ENCODE measurements at places on chromosomes 5 and 9.

GRCh38 chr9:77893706-77894105, 137.9 kb downstream of the GNAQ start:
- no peak for DNase-seq

DNA sequence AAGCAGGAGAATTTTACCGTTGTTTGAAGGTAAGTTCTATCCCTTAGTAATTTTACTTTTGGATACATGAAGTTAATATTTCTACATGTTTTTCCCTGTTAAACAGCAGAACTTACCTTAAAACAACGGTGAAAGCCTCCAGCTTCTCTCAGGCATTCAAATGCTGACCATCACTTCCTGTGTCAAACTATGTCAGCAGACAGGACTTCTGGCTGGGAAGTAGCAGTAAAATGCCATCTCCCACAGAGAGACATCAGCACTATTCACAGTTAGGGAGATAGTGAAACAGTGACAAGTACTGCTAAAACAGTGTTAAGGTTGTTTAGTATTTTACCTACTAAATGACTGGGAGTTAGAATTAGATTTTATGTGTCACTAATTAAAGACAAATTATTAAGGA, 34.2 kb upstream of the GOLGA1 start:
- no peak for DNase-seq

GRCh38 chr9:4389003-4389402, 89.1 kb upstream of the GLIS3 start:
- DNase-seq, result no peak

GRCh38 chr9:37082214-37082765, 38.1 kb upstream of the ZCCHC7 start:
- DNase-seq, result no peak

DNA sequence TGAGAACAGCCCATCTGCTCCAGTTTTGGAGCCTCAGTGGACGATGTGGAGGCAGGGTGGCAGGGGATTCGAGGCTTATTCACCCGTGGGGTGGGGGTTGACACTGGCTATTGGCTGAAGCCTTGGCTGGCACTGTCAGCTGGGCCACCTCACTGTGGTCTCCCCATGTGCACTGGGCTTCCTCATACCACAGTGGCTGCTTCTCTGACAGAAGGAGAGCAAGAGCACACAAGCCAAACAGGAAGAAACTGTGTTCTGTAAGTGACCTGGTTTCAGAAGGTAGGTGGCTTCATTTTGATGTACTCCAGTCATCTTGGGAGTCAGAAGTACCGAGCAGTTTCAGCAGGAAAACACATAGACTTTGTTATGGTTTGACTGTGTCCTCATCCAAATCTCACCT, 24.7 kb upstream of the CTNND2 start:
- DNase-seq, result no peak

DNA sequence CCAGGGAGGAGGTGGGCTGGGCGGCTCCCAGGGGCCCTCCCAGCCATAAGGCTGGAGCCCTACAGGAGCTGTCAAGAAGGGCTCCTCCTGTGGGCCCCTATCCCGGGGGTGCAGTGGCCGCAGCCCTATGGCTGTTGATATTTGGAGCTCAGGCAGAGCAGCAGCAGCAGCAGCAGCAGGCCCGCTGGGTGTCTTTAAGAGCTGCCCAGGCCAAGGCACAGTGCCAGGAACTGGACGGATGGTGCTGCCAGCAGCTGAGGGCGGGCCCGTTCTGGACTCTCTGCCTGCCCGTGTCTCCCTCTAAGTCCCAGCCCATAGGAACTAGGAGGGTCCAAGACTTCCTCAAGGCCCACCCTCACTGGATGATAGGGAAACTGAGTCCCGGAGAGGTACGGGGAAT, 3.6 kb downstream of the AK1 start:
- no peak for DNase-seq

DNA sequence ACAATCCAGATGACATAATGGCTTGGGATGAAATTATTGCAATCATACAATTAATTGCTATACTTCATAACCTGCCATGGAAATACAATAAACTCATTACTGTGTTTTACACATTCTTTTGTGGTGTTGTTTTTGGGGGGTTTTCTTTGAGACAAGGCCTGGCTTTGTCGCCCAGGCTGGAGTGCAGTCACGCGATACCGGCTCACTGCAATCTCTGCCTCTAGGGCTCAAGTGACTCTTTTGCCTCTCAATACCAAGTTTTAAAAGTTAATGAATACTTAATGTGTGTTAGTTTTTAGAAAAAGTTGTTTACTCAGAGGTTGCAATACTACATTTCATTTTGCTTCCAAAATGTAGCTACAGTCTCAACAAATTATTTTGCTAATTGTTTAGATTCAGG, 598.4 kb downstream of the CHSY3 start:
- DNase-seq, result no peak

DNA sequence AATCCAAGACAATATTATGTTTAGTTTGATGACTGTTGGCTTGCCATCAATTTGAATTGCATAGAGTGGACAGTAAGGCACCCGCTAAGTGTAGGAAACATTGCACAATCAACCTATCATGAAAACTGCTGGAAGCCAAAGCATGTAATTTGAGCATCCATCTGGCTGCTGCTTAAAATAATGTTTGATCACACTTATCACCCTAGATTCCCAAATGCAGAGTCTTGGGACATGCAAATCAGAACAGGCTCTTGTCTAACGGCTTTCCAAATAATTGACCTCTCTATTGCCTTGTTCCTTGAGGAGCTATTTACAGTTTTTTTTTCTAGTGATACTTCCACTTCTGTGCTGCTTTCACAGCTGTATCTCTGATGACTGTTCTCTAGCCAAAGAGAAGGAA, 342.1 kb downstream of the PRR16 start:
- no peak for DNase-seq

- DNase-seq, result no peak
Measured at GRCh38 chr5:76941442-76941841, 11.4 kb upstream of the CRHBP start.

- DNase-seq, result no peak
Measured at GRCh38 chr9:76374783-76375559, 19.3 kb downstream of the RFK start.

DNA sequence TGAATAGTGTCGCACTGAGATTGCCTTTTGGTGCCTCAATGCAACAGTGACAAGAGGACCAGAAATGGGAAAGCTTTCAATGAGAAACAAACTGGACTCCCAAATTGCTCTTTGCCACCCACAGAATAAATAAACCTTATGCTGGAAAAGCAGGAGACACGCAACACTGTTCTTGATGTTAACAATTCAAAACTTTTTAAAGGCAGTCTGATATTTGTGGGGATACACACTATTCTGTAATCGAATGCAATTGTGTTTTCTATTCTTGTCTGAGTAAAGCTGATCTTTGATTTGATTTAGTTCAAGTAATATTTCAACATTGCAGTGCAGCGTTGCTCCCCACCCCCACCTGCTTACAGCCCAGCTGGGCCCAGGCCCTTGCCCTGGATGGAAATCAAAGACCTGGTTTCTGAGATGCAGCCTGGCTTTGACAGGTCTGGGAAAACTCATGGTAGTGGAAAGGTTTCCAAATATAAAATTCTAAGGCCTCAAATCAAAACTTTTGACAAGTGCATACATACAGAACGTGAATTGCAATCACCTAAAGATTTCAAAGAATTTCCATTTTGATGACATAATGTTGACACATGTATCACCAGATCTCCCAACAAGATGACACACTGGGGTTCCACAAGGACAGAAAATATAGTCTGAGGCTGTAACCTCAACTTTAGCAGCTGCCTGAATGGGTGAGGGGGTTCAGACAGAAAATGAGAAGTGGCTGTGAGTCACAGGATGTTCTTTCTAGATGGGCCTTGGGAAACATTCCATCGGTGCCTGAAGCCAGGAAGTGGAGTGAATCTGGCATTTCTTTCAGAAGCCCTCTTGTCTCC, 55.1 kb downstream of the ABCA1 start:
- no peak for DNase-seq

- DNase-seq, result no peak
Measured at GRCh38 chr9:131610231-131610761, 65.0 kb downstream of the PRRT1B start.

- no peak for DNase-seq
Measured at GRCh38 chr5:37663538-37663937, 176.3 kb downstream of the GDNF start.

DNA sequence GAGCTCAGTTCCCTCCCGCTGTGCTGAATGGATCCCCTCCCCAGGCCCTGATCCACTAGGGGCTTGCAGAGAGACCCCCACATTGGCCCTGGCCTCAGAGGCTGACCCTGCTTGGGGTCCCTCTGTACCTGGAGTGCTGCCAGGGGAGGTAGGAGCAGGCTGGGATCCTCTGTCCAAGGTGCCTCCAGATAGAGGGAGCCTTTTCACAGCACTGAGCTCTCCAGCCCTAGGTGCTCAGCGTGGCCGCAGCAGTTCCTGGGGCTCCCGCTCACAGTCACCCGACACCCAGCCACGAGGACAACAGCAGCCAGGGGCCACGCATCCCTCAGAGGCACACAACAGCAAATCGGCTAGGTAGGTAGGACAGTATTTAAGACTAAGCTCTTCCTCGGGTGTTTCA, 62.2 kb upstream of the IRX2 start:
- no peak for DNase-seq

GRCh38 chr5:74862221-74862620, 4.0 kb downstream of the FAM169A start:
- DNase-seq, result no peak

DNA sequence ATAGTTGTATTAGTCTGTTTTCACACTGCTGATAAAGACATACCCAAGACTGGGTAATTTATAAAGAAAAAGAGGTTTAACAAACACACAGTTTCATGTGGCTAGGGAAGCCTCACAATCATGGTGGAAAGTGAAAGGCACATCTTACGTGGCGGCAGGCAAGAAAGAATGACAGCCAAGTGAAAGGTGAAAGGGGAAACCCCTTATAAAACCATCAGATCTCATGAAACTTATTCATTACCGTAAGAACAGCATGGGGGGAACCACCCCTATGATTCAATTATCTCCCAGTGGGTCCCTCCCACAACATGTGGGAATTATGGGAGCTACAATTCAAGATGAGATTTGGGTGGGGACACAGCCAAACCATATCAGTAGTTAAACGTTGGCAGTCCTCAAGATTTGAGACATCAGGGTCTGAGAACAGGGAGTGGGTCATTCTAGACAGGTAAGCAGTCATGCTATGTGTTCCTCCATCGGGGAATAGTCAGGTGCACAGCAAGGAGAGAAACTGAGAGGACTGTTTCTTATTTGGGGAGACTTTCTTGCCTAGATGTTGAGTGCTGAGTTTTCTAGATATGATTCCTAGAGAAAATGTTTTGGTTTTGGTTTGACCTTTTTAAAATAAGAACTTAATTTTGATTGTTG, 45.8 kb upstream of the ENTREP1 start:
- no peak for DNase-seq

DNA sequence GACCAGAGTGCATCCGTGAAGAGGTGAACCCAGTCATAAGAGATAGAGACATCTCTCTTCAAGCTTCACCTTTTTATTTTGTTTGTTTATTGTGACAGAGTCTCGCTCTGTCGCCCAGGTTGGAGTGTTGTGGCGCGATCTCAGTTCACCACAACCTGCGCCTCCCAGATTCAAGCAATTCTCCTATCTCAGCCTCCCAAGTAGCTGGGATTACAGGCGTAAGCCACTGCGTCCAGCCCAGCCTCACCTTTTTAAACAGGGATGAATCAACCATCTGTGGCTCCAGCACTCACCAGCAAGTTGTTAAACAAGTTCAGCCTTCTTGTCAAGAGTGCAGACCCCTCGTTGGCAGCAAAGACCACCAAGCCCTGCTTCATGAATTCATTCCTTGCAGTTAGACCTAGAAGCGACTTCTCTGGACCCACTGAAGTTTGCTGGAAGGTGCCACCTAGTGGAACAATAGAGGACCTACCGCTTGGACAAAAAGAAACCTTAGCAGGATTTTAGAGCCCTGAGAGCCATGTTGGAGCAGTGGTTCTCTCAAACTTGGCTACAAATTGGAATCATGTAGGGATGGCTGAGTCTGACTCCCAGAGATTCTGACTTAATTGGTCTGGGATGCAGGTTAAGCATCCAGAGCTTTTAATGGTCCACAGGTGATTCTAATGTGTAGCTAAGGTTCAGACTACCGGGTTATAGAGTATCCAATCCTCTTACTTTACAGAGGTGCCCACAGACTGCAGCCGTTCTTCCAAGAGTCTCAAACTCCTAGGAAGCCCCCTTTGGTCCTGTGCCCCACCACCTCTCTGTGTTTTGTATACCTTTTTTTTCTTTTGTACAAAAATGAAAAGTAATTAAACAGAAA, 10.5 kb upstream of the GALNT10 start:
- no peak for DNase-seq

GRCh38 chr5:31255041-31255440, 61.6 kb downstream of the CDH6 start:
- no peak for DNase-seq

GRCh38 chr9:83166372-83166771, 103.4 kb upstream of the RASEF start:
- no peak for DNase-seq

DNA sequence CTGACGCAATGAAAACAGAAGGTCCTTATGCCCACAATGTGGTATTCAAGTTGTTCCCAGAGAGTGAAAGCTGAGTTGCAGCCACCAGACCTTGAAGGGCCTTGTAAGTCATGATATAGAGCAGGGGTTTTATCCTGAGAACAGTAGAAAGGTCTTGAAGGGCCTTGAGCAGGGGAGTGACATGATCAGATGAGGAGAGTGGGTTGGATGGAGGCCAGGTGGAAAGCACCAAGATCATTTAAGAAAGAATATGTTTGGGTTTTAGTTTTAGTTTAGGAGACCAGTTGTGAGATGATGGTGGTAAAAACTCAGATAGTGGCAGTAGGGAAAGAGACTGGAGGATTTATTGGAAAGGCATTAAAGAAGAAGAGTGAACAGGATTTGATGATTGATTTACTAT, 5.9 kb downstream of the ITGA2 start:
- no peak for DNase-seq

GRCh38 chr5:180103487-180104167, 32.1 kb upstream of the RNF130 start:
- DNase-seq, result no peak

DNA sequence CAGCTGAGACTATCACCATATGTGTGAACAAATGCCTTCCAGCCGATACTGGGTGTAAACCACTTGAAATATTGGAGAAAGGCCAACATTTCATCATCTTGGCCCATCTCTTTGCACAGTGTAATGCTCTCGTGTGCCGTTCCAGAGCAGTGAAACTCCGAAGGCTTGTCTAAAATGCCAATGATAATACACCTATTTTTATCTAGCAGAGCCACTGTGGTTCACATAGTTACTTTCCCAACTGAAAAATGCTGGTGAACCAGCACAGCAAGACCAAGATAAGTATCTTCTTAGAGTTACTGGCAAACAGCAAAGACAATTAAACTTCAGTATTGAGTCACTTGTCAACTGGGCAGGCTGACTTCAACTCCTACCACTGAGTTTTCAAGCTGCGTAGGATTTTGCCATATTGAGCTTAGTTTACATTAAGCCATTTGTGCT, 379.9 kb upstream of the ACTBL2 start:
- DNase-seq, result no peak

DNA sequence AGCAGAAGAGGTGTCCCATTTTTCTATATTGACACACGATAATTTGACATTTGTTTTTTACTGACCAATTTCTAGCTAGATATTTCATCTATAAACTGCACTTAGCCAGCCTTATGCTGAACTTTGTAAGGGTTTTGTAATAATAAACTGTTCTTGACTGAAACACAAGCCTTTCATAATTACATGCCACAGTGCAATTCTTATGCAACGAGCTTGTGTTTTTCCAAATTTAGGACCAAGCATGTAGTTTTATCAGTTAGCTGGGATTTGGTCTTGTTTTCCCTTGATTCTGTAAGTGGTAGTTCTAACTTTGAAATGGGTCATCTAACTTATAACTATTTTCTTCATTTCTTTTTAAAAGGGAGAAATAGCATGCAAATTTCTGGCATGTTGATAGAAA, 1.3 kb upstream of the LURAP1L start:
- no peak for DNase-seq

Data from stimulated activated CD8-positive, alpha-beta memory T cell treated with anti-CD3 and anti-CD28 coated beads, Interleukin-12 subunit alpha, Interleukin-12 subunit beta, amount 100 ng/mL, for 1 hour (primary cell).